ENCODE measurements at places on chromosomes 12 and 14.
A peak's percentile ranks its signal among the peaks of the same experiment; 100 is the strongest.

- DNase-seq: no peak
These were observed 34.0 kb upstream of the KCNK13 start for GRCh38 chr14:90027842-90028241.

DNA sequence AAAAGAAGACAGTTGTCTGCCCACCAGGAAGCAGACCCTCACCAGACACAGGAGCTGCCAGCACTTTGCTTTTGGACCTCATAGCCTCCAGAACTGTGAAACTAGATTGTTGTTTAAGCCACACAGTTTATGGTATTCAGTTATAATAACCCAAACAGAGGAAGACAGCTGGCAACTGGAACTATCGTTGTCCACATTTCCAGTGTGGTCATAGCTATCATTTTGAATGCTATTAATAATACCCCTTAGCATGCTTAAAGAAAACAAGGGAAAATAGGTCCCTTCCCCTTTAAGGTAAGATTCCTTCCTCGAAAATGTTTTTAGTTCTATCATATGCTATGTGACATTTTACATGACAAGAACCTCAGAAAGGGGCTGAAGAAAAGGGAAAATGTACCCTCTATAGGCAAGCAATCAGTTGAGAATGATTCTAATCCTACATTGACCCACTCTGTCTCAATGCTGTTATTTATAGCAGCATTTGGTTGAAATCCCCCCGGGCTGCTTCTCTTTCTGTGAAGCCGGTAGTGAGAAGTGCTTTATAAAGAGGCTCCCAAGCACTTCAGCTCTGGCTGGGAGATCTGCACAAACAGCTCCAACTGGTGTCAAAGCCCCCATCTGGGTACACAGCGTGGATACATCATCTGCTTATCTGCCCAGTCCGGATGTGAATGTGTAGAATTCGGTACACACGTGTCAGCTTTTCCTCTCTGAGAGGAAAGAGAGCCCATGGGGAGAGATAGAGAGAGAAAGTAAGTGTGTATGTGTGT is 221.2 kb upstream of the FLRT2 start:
- DNase-seq: peak; percentile 76

DNA sequence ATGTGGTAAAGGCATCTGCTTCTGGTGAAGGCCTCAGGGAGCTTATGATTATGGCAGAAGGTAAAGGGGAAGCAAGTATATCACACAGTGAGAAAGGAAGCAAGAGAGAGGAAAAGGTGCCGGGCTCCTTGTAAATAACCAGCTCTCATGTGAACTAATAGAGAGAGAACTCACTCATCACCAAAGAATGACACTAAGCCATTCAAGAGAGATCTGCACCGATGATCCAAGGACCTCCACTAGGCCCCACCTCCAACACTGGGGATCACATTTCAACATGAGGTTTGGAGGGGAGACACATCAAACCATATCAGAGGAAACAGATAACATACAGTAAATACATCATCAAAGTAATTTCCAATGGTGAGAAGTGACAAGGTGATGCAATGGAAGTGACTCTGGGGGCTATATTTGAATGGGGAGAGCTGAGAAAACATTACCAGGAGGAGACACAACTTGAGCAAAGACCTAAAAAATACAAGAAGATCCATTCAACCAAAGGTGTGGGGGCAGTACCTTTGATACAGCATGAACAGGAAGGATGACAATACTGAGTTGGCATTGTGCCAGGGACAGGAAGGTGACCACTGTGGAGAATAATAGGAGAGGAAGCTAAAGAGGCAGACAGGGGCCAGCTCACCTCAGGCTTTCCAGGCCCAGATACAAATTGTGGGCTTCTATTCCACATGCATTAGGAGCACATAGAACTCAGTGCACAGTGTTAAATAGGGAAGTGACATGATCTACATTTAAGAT is 134.4 kb upstream of the GRIP1 start:
- DNase-seq: peak; percentile 70

- no peak for DNase-seq
These were observed 611.0 kb downstream of the FSCB start for GRCh38 chr14:43896044-43896443.

DNA sequence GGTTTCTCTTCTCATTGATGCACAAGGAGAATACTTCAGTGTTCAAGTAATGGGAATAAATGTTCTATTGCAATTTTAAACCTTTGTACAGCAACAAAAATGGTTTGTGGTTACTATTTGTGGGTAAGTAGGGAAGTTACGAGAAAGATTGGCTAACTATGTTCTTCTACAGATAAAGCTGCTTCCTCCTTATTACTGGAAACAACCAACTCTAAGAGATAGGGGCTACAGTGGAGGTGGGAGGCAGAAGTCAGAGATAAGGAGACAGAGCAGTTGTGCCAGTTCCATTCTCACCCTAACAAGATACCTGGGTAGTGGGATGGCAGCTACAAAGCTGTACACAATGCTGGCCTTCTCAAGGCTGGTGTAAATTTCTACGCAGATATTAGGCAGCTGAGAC is 16.2 kb downstream of the NOXRED1 start:
- no peak for DNase-seq

DNA sequence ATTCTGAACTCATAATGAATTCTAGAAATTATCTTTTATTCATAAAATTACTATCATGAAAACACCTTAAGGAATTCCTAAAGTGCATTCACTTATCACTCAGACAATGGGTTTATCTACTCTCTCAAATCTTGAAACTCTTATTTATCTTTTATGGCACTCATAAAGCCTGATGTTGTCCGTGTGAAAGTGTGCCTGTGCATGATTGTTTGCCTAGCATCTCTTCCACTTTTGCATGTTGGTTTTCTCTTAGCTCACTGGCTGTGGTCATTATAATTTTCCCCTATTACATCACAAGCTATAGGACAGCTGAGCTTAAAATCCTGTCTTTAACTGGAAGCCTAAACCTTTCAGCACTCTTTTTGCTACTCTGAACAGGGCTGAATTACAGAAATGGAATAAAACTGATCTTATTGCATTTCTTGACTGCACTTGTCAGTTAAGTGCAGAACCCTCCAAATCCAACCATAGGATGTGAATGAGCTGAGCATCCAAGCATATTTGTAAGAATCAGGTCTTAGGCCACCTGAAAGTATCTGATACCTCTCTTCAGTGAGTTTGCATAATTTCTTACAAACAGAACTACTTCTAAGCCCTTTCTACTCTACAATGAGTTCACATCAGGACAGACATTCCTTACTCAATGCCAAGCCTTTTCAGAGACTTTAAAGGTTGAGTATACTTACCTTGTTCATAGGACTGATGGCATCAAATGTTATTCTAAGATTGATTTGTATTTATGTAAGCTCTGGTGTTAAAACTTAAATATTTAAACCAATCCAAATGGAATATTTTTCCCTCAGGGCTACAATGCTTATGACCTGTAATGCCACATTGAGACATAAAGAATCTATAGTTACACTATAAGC is 221.2 kb upstream of the KITLG start:
- no peak for DNase-seq

- DNase-seq: no peak
These were observed 14.6 kb downstream of the PCNX4 start for GRCh38 chr14:60106339-60106738.

GRCh38 chr14:44041700-44042099 is 465.4 kb downstream of the FSCB start:
- no peak for DNase-seq

DNA sequence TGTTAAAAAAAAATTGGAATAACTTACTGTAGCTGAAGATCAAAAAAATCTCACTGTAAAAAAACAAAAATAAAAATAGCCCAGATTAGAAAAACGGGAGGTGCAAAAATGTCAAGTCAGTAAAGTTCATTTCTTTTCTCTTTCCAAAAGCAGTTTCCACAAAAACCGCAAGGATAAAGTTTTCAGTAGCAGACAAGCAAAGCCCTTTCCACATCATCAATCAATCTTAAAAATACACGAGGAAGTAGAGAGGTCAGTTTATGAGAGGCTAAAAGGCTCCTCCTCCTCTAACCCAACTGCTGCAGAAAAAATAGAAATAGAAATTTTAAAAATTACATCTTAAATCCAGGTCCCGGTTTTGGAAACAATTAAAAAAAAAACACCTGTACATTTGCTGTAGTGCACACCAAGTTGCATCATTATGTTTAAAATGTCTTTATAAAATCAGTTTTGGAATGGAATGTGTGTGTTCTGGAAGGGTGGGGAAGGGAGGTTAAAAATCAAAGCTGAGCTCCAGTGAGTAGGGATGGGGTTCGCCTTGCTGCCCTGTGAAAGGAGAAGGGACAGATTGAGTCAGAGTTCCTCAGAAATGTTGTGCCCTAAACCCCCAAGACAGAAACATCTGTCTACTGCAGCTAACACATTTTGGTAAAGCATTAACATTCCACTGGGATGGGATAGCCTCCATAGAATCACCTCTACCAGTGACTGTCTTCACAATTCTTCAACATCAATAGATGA is 5.8 kb downstream of the HNRNPC start:
- DNase-seq: no peak

GRCh38 chr12:124545508-124546418 is 21.6 kb downstream of the NCOR2 start:
- no peak for DNase-seq

- no peak for DNase-seq
These were observed 21.2 kb upstream of the NINJ2 start for GRCh38 chr12:684416-684815.

DNA sequence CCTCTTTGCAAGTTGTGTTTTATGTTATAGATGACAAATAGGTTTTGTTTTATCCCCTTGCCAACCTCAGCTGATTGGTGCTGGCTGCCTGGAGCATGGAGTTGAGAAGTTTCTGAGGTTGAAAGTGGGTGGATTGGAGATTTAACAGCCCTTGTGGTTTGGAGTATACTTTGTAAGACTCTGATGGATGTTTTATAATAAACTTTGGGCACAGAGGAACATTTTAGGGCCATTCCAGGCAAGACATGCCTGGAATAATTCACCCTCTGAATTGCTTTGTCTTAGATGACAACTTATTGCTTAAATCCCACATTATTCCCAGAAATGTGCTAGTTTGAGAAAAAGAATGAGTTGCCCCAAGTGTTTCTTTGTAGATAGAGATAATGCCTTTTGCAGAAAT is 158.9 kb downstream of the SLC5A8 start:
- DNase-seq: no peak

All from NCI-H345 (cell line).